ENCODE measurements at places on chromosomes 3 and 15.

DNA sequence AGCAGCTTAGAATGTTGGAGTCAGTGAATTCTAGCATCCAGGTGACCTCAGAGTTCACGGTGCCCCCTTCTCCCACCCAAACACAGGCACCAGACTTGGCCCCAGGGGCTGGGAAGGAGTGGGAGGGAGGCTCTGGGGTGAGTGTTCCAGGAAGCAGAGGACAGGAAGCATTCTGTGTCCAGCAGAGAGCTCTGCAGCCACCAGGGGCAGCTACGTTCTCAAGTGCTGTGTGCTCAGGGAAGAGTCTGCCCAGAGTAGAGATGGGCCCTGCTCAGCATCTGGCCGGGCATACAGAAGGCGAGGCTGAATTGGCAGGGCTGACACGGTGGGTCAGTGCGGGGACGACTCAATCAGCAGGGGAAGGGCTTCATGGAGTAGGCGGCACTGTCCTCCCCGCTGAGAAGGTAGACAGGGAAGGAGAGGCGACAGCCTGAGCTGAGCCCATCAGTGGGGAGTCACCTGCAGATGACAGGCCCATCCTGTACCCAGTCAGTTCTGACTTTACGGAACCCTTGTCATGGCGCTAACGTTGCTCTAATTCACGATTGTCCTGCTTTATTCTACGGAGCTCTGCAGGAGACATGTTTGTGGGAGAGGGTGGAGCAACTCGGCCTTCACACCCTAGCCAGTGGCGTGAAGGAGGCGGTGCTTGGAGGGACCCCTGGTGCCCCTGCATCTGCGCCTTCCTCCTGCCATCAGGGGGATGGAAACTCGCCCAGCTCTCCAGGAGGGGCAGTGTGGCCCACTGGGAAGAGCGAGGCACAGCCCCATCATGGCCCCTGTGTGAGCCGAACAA lies 82.2 kb downstream of the C3orf70 start:
- DNase-seq: no peak

DNA sequence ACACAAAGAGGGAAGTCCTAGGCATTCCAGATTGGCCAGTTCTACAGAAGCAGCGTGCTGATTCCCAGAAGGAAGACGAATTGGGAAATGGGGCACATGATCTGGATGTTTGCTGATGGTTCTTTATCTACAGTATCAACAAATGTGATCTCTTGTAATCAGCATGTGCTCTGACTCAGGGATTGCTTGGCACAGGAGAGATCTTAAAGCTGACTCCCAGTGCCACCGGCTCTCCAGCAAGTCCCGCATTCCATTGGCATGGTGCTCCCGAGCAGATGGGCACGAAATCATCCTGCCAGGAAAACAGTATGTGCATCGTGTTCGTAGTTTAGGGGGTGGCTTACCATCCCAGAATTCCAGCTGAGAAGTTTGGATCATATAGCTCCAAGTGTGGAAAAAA lies 259.9 kb upstream of the NR2F2 start:
- DNase-seq: no peak

GRCh38 chr15:94162939-94163338 lies 68.4 kb upstream of the MCTP2 start:
- no peak for DNase-seq

DNA sequence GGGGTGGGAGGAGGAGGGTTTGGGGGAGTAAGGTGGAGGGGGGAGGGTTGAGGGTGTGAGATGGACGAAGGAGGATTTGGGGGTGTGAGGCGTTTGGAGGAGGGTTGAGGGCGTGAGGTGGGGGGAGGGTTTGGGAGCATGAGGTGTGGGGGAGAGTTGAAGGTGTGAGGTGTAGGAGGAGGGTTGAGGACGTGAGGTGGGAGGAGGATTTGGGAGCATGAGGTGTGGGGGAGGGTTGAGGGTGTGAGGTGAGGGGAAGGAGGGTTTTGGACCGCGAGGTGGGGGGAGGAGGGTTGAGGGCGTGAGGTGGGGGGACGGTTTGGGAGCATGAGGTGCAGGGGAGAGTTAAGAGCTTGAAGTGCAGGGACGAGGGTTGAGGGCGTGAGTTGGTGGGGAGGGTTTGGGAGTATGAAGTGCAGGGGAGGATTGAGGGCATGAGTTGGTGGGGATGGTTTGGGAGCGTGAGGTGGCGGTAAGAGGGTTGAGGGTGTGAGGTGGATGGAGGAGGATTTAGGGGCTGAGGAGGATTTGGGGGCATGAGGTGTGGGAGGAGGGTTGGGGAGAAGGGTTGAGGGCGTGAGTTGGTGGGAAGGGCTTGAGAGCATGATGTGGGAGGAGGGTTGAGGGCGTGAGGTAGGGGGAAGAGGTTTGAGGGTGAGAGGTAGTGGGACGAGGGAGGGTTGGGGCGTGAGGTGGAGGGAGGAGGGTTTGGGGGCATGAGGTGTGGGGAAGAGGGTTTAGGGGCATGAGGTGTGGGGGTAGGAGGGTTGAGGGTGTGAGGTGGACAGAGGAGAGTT lies 1.2 kb downstream of the MLF1 start:
- DNase-seq: no peak

DNA sequence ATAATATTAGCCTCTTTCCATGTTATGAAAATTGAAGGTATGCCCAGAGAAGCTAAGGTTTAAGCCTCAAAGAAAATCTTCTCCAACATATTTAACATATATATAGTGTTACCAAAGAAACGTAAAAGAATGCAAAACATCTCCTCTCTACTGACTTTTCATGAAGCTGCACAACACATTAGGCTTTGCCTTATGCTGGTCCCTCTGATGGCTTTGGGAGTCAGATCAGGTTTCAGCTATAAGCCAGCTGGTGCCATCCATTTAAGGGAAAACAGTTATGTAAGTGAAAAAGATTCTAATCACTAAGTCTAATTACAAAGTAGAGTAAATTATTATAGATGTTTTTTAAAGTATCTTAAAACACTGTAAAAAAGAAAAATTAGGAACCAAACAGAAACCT lies 410.5 kb downstream of the LSAMP start:
- DNase-seq: no peak

DNA sequence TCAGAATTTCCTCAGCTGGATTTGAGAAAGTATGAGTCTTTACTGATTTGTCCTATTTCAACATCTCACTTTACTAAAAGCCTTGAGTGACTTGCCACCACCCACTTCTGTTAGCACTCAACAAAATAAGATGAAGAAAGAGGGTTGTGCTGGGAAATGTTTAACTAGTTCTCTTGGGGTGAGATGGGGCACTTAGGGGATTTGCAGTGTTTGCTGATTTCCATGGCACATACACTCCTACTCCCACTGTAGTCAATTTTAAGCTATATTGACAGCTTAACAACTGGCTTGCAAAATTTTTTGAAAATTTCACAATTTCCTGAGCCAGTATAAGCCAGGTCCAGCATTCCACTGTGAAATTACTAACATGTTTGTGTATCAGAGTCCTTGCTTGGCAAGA lies 463.1 kb upstream of the ARHGEF26 start:
- DNase-seq: no peak

DNA sequence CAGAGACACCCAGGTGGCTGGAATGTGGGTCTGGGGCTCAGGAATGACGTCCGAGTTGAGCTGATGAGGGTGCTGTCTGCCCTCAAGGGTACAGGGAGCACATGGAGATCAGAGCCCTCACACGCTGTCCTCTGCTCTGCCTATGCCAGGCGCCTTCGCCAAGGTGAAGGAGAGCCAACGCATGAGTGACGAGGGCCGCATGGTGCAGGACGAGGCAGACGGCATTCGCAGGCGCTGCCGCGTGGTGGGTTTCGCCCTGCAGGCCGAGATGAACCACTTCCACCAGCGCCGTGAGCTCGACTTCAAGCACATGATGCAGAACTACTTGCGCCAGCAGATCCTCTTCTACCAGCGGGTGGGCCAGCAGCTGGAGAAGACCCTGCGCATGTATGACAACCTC lies 9.1 kb downstream of the SNX33 start:
- no peak for DNase-seq

DNA sequence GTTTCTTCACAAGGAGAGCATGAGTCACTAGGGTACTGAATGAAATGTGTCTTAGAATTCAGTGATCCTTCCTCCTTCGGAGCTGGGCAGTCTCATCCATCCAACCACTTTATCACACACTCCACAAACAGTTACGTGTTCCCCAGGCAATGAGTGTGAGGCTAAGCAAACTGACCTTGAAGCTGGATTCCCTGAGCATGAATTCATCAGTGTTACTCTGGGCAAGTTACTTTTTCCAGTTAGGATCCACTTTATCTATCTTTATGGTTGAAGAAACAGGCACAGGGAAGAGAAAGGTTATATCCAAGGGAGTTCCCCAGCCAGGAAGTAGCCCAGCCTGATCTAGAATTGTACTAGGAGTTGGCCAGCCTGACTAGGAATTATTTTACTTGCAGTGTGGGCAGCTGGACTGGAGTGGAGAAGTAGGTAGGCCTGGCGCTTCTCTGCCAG lies 17.1 kb upstream of the GCNT3 start:
- DNase-seq: no peak

GRCh38 chr3:9214599-9214998 lies 34.8 kb downstream of the SRGAP3 start:
- DNase-seq: no peak

DNA sequence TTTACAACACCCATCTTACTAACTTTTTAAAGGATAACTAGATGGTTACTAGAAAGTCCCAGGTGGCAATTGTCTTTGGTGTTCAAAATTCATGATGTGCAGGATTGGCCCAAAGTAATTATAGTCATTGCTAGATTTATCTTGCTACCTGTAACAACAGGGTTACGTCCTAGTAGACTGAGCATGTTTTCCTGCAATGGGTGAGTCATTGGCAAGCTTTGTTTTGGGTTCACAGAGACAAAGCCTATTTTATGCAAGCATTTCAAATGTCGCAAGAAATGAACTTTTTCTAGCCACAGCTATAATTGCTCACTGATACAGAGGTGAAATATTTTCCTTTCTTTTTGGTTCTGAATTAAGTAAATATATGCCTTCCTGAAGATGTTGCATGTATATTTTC lies 267.6 kb downstream of the AGBL1 start:
- DNase-seq: no peak

GRCh38 chr3:98589331-98590036 lies 3.9 kb downstream of the CPOX start:
- no peak for DNase-seq

- DNase-seq: no peak
These were observed 5.4 kb downstream of the NBEAL2 start for GRCh38 chr3:46984591-46985459.

Measured in midbrain (tissue), 1 donor.